ENCODE measurements at places on chromosomes 3 and 15. TPM values are rescaled to one million over a fixed set of nuclear protein-coding genes. Genes with fewer than 3 reads are reported as not detected.

PARP15 gene
- 5.6 TPM for total RNA-seq

PRRT3 gene
- total RNA-seq: 2.0 TPM

STAB1 gene
- total RNA-seq: 55.4 TPM

CLDN11 gene
- 8.2 TPM for total RNA-seq

FAM107A gene
- 17.7 TPM for total RNA-seq

WDR76 gene
- 4.6 TPM for total RNA-seq

EPHA3 gene
- 1.0 TPM for total RNA-seq

- DNase-seq: no peak
These were observed 25.4 kb upstream of the MBNL1 start for GRCh38 chr3:152243301-152243711.

DNA sequence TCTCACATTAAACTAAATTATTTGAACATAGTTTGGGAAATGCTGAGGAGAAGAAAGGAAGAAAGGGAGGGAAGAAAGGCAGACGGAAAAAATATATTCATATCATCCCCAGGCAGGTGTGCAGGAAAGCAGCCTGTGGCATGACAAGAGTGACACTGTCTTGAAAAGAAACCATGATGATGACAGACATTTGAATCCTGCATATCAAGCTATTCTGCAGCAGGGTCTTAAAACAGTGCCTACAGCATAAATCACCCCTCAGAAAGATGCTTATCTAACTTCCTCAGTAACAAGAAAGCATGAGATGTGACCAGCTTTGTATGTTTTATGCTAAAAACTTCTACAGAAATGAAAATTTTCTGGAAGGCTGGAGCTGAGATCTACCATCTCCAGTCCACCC is 144.5 kb upstream of the GRM7 start:
- DNase-seq: no peak

GRCh38 chr3:126343649-126344035 is 13.6 kb downstream of the KLF15 start:
- DNase-seq: no peak

- DNase-seq: no peak
These were observed 665 bp downstream of the PIGB start for GRCh38 chr15:55319537-55320237.

DNA sequence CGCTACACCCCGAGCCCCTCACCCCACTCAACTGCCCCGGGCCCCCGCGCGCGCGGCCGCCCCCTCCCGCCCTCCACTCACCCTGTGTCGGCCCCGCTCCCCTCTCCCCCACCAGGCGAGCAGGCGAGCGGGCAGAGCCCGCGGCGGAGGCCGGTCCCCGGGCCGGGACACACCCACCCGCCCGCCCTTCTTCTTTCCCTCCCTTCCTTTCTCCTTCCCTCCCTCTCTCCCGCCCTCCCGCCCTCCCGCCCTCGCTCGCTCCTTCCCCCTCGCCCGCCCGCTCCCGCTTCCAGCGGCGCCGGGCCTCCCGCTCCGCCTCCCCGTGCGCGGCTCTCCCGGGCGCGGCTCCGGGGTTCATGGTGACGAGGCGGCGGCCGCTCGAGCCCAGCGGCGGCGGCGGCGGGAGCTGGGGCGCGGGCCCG is at the start of gene CTDSPL:
CTDSPL (plus strand) TSS at position 261 of the 422 bp plus-strand sequence. CDS start 320 bp downstream, outside the sequence.
- no peak for DNase-seq

- peak; percentile 24 for DNase-seq
These were observed 171.3 kb downstream of the ATP10A start for GRCh38 chr15:25691544-25692430.

GRCh38 chr15:35495080-35495479 is 50.9 kb downstream of the DPH6 start:
- DNase-seq: no peak

DNA sequence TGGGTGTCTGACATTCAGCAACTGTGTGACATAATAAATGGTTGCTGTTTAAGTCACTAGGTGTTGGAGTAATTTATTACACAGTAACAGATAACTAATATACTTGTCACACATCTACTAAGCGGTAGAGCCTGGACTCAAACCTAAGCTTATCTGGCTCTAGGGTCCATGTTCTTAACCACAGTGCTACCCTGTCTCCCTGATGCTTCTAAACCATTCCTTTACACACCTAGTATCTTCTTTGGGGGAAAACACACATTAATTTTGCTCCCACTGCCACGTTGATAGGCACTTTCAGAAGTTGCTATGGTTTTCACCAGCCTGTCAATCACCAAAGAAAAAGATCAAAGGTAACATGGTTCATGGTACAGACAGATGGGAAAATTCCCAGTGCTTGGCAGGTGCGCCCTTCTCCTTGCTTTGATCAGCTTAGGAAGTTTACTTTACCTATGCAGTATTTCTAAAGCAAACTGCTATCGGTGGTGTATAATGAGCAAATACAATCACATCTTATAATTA is 150.8 kb downstream of the PDZRN3 start:
- DNase-seq: no peak

- DNase-seq: no peak
These were observed 16.0 kb downstream of the WDR73 start for GRCh38 chr15:84638103-84638502.

DNA sequence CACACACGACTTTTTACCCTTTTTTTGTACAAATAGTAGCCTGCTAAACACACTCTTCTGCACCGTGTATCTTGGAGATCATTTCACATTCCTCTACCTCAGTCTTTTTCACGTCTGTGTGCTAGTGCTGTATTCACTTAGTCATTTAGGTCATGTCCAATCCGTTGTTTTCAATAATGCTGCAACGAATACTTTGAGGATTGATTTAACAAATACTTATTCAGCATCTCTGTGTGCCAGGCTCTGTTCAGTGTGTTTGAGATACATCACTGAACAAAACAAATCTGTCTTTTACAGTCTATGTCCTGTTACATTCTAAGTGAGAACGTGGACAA is 882 bp downstream of the JMJD7 start:
- DNase-seq: no peak

DNA sequence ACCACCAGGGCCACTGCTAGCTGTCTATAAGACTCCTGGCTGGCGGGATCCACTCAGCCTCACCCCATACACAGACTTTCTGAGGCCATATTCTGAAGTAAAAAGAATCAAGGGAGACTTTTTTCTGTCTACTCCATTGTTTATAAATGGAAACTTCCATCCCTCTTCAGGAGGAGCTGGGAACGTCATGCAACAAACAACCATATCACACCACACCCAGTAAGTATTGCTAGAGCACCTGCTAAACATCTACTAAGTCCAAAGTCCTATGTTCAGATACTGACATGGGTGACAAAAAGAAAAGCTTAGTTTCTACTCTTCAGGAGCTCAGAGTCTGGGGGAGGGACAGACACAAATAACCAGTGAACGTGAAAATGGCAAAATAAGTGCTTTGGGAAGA is 324.8 kb upstream of the ONECUT1 start:
- DNase-seq: no peak

DNA sequence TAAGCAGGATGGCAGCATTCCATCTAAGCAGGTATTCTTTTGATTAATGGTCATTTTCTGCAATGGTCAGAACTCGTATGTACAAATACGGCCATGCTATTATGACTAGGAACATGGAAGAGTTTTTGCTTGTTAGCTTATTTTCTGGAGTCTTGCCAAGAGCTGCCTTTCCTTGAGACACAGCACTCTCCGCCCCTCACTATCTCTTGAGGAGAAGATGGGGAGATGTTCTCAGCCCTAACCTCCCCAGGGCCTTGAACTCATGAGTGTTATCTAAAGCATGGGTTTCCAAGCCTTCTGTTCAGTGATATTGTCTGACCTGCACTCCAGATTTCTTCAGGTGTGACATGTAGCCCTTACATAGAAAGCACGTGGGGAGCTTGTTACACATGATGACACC is 65.9 kb upstream of the ACTC1 start:
- no peak for DNase-seq

DNA sequence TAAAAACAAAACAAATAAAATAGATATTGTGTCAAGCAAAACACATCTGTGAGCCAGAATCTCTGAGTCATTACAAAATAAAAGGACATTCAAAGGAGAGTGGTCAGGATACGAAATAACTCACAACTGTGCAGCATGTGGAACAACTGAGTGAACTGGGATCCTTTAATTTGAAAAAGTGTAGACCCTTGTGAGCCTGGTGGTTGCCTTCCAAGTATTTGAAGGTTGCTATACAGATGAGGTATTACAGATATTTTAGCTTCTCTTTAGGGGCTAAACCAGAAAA is 26.7 kb downstream of the KCNMB2 start:
- no peak for DNase-seq

GRCh38 chr3:77718311-77718710 is 678.4 kb downstream of the ROBO2 start:
- no peak for DNase-seq

Data from breast epithelium (tissue), 4 donors.